Activated gamma-delta T cell treated with anti-CD3 and anti-CD28 coated beads, Interleukin-2, amount 50 U/mL, for 16 hours (primary cell): ENCODE measurements at places on chromosomes 5 and 9.

DNA sequence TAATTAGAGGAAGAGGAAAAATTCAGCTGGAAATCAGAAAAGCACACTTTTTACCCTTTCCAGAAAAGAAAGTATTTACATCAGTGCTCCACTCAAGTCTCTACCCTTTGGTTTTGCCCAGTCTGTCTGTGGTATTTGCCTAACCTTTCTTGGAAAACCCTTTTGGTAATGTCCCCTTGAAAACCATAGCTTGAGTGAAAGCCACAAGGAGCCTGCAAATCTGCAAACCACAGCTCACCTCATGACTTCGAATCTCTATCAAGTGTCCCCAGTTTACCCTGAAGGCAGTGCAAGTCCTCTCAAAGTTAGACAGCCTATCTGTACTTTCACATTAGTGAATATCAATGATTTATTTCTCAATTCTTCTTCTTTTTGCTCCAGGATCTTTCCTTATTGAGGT, 162.1 kb upstream of the TSLP start:
- DNase-seq: no peak

GRCh38 chr5:134524272-134524825, 1.1 kb upstream of the JADE2 start:
- peak; percentile 52 for DNase-seq

- no peak for DNase-seq
Measured at GRCh38 chr5:64331597-64332277, 166.1 kb downstream of the RNF180 start.

GRCh38 chr9:105681724-105682123, 12.6 kb upstream of the TMEM38B start:
- no peak for DNase-seq
